ENCODE measurements at places on chromosomes 4 and X. TPM values are rescaled to one million over a fixed set of nuclear protein-coding genes. Genes with fewer than 3 reads are reported as not detected.
A peak's percentile ranks its signal among the peaks of the same experiment; 100 is the strongest.

GRCh38 chr4:172654457-172654856 lies 514.2 kb upstream of the GALNT7 start:
- no peak for DNase-seq

DNA sequence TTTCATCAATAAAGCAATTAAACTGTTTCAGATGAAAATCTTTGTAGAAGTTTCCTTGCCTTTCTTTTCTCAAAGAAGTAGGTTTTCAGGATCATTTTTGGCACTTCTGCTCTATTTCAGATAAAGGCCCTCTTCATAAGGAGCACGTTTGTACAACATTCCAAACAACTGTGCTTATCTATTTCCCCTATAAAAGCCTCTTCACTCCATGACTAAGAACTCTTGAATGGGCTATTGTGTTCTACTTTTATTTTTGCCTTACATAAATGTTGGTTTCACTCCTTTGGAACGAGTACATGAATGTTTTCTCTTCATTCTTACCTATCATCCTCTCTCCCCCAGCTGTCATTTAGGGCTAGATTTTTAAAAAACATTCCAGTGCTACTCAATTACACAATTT lies 288.0 kb upstream of the PPP1R2C start:
- DNase-seq: no peak

DNA sequence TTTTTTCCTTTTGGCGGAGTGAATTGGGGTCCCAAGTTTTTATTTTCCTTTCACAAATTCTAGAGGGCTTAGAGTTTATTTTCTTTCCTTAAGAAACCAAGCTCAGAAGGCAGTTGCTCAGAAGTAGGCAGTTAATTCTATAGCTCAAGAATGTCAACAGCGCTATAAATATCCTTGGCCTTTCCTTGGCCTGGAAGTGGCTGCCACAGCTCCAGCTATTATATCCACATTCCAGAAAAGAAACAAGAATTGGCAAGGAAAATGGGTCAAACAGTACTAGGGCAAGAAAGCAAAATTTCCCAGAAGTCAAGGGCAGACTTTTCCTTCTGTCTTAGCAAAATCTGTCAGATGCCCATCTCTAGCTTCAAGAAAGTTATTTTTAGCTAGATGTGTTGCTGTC lies 31.0 kb downstream of the SLC10A6 start:
- no peak for DNase-seq

DNA sequence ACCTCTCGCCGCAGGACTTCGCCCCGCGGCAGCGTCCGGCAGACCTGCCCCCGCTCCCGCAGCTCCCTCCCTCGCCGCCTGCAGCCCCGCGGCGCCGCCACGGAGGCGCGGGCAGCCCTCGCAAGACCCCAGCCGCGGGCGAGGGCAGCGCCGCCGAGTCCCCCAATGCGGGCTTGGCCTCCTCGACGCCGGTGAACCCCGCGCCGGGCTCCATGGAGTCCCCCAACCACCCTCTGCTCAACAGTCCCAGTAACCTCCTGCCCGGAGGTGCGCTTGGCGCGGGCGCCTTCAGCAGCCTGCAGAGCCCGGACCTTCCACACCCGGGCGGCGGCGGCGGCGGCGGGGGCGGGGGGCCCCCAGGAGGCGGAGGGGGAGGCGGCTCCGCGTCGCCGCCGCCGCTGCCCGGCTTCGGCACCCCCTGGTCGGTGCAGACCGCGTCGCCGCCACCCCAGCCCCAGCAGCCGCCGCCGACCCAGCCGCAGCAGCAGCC lies 1.2 kb downstream of the CPEB2 start:
- DNase-seq: peak; percentile 63

- peak; percentile 87 for DNase-seq
Observed at GRCh38 chr4:182449186-182449929, 206.2 kb downstream of the TENM3 start.

- no peak for DNase-seq
Observed at GRCh38 chr4:118396881-118397622, 44.2 kb upstream of the PRSS12 start.

DNA sequence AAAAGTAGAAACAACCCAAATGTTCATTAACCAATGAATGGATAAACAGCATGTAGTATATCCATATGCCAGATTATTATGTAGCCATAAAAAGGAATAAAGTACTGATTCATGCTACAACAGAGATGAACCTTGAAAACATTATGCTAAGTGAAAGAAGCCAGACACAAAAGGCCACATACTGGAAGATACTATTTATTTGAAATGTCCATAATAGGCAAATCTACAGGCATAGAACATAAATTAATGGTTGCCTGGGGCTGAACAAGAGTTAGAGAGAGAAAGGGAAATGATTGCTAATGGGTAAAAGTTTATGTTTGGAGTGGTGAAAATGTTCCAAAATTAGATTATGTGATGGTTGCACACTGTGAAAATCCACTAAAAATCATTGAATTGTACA lies 44.4 kb downstream of the IL13RA2 start:
- no peak for DNase-seq

DNA sequence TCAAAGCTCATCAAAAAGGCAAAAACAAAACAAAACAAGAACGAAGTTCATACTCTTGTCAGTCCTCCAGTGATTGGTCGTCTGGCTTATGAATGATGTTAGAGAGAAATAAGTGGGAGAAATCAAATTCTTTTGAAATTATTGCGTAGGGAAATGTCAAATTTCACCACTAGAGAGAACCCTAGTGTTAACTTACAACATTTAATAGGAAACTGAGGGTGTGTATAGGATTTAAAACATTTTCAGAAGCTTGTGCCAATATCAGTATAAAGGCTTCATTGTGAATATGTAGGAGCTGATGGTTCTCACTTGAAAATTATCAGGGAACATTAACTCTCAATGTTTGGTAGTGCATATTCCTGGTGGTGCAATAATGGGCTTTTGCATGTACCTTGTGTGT lies 17.4 kb downstream of the ADH6 start:
- no peak for DNase-seq

DNA sequence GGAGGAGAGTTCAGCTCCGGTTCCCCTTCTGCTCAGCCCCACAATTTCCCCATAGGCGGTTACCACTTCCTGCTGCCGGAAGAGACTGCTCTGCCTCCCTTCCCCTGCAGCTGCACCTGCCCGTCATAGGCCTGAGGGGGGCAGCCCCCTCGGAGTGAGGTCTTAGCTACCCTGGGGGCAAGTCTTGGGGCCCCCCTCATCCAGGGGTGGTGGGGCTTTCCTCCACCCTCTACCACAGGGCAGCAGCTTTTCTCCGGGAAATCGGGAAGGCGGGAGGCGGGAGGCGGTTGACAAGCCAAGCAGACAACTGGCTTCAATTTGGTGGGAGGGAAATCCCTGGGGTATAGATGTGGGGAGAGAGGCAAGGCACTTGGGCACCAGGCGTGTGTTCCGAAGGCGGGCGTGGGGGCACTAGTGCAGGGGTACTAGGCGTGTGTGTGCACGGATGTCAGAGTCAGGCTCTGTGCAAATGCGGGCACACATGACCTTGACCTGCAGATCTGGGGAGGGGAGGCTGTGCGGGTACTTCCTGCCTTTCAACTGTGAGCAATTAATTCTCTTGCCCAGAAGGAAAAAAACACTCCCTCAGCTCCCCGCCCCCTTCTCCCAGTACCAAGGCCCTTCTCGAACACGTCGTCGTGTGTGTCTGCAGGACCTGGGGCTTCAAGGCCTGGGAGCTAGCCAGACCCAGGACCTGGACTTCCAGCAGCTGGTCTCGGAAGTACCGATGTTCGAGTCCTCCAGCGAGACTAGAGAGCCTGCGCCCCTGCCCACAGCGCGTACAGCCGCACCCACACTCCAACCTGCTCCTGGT lies 1.0 kb upstream of the ARHGAP4 start:
- DNase-seq: peak; percentile 31

DNA sequence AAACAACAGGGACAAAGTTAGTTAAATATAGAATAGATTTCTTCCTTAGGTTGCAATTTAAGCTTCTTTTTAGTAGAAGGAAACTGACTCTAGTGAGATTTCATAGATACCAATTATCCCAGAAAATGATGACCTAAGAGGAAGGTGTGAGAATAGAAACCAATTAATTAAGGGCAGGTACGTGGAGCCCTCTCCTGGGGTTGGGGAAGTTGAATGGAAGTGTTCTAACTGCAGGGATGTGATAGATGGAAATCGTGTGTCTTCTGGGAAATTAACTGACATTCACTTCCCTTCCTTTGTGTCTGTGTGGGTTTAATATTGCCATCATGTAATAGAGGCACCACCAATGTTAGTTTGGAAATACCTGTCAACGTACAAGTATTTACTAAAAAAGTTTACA lies 204.1 kb upstream of the ANK2 start:
- DNase-seq: no peak

DNA sequence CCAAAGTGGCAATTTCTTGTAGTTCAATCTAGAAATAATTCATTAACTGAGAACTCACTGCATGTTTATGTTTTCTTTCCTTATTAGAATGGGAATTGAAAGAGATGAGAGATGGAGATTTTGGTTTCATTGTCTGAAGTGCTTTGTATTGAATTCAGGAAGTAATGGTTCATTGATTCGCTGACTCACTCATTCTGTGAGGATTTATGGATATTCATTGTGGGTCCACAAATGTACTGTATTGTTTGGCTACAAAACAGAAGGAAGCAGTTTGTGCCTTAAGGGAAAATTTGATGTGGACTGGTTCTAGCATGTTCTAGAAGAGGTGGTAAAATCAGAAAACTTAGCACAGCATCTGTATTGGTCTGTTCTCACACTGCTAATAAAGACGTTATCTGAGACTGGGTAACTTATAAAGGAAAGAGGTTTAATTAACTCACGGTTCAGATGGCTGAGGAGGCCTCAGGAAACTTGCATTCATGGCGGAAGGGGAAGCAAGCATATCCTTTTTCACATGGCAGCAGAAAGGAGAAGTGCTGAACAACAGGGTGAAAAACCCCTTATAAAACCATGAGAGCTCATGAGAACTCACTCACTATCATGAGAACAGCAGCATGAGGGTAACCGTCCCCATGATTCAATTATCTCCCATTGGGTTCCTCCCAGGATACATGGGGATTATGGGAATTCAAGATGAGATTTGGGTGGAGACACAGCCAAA lies 132.3 kb upstream of the VCX3A start:
- DNase-seq: no peak

DNA sequence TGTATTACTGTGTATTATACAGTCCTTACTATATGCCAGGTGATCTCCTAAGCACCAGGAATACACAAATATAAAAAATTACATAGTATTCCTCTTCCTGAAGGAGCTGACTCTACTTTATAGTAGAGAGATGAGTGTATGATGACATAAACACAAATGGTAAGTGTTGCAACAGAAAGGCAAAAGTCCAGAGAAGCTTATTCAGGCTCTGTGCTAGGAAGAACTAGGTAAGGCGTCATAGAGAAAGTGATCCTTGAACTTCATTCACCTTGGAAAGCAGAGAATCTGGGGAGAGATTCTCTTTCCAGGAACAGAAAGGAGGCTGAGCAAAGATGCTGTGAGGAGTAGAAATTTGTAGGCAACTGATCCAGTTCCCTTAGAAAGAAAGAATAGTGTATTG lies 115.0 kb upstream of the KCNIP4 start:
- DNase-seq: no peak

GRCh38 chrX:38606821-38607220 lies 45.5 kb downstream of the TSPAN7 start:
- no peak for DNase-seq

DNA sequence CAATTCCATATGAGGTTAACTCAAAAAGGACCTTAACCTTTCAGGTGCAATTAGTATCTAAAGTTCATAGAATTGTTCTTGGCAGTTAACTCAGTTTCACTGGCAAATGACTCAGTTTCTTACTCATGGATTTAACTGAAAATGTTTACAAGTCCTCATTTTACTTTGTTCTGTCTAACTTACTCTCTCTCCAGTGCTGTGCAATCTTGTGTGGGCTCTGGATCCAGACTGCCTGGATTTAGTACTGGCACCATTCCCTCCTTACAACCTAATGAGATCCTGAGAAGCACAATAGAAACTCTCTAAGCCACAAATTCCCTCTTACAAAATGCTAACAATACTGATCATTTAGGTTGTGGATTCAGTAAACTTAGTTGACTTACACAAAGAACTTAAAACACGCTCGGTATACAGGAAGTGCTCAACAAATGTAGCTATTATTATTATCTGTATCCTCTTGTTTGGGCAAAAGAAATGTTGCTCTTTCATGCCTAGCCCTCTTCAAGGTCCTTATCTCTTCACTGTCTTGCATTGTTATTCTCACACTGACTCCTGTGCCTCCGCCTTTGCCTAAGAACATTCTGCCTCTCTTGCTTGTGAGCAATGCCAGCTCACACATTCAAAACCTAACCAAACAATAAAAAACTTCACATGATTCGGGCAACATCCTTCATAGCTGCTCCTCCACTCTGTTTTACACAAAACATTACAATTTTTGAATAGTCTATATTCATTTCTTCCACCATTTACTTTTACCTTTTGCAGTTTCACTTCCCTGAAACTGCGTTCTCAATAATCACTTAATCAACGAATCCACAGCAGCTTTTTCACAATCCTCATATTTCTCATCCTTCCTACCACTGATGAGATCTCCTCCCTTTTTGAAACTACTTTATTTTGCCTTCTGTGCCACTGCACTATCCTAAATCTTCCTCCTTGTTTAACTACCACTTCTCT lies 91.8 kb downstream of the PDE5A start:
- DNase-seq: peak; percentile 67

DNA sequence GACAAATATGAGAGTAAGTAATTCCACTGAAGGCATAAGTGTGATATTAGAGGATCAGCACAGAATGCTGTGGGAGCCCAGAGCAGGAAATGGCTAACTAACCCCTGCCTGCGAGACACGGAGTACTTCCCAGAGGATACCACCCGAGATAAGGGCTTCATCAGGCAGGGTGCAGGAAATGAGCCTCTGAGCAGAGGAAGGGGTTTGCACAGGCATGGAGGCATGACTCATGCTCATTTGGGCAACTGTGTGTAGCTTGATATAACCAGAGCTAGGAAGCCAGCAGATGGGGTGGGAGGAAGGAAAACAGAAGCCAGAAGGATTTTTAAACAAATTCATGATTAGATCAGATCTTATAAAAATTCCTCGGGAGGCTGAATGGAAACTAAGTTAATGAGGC lies 70.0 kb upstream of the TSPAN5 start:
- DNase-seq: no peak

- peak; percentile 70 for DNase-seq
Observed at GRCh38 chr4:155667568-155668511, 1.2 kb downstream of the GUCY1A1 start.

GRCh38 chrX:38701073-38701472 lies 100.2 kb upstream of the MID1IP1 start:
- DNase-seq: no peak

The SPANXN3 gene
- total RNA-seq: not detected

The SLC10A4 gene
- 0.24 TPM for total RNA-seq

The PROM1 gene
- 43.0 TPM for total RNA-seq

The SOX3 gene
- 20.4 TPM for total RNA-seq

The RBMXL3 gene
- not detected for total RNA-seq

The ANXA5 gene
- 216 TPM for total RNA-seq

The LRP2BP gene
- total RNA-seq: 1.3 TPM

The DKK2 gene
- not detected for total RNA-seq

The DCLK2 gene
- 7.9 TPM for total RNA-seq

The MXD4 gene
- 22.7 TPM for total RNA-seq

The GABRG1 gene
- total RNA-seq: not detected

The NAP1L3 gene
- 88.5 TPM for total RNA-seq

The TMEM271 gene
- not detected for total RNA-seq

The TLR10 gene
- not detected for total RNA-seq
